NCI-H1436 treated with DMSO at 0.1 percent for 48 hours (cell line): ENCODE measurements at places on chromosomes 6 and 20.

DNA sequence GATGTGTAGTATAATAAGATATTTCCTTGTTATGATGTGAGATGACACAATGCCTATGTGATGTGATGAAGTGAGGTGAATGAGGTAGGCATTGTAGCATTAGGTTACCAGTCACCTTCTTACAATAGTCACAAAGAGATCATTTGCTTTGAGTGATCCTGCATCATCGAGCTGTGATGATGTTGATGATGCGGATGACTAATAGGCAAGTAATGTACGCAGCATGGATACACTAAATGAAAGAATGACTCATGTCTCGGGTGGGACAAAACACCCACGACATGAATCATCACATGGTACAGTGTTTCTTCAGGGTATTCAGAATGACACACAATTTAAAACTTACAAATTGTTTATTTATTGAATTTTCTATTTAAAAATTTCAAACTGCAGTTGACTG is 806.3 kb upstream of the GJE1 start:
- DNase-seq: no peak

GRCh38 chr6:52162940-52163908 is 23.0 kb upstream of the IL17A start:
- DNase-seq: no peak

GRCh38 chr20:52420805-52421204 is 229.2 kb upstream of the ZFP64 start:
- no peak for DNase-seq

DNA sequence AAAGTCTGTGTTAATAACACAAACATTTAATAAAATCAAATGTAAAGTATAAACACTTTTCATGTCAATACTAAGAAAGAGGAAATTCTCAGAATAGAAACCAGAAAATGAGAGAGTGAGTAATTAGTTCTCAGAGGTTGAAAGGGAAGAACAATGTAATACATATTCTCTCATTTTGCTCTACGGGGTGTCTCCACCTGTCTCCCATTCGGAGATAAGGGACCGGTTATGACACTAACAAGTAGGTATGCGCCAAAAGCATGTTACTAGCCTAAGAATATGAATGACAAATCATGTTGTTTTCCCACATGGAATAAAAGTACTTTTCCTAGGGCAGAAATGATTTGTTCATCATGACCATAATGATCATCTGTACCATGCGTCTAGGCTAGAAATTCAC is 35.6 kb upstream of the PRELID3B start:
- no peak for DNase-seq

DNA sequence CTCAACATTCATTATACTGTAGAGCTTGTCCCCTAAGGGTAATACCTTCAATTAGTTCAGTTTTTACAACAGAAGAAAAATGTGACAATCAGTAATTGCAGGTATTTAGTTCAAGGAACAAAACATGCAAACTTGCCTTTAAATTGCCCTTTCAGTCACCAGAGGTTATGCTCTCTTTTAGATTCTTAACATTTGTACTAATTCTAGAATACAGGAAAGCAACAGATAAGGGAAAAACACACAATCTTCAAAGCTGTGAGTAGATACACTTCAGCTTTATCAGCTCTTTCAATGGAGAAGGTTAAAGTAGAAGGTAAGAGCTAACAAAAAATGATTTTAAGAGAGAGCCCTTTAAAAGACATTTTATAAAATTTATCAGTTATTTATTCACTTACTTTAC is 173.1 kb downstream of the HS3ST5 start:
- no peak for DNase-seq

- no peak for DNase-seq
Measured at GRCh38 chr6:165557674-165558073, 105.4 kb downstream of the PDE10A start.

DNA sequence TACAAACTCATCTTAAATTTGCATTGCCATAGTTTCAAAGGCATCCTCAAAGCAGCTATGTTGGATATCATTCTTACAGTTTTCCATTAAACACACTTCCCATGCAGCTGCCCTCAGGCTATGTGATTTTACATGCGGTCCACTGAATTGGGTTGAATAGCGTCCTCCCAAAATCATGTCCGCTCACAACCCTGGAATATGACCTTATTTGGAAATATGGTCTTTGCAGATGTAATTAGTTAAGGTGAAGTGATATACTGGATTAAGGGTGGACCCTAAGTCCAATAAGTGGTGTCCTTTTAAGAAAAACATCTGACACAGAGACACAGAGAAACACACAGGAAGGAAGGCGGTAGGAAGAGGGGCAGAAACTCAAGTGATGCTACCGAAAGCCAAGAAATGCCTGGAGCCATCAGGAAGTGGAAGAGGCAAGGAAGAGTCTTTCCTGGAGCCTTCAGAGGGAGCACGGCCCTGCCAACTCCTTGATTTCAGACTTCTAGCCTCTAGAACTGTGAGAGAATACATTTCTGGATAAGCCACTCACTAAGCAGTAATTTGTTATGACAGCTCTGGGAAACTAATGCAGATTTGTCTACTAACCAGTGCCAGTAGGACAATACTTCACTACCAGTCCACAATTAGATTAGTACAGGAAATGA is 42.7 kb upstream of the NHSL1 start:
- DNase-seq: no peak

DNA sequence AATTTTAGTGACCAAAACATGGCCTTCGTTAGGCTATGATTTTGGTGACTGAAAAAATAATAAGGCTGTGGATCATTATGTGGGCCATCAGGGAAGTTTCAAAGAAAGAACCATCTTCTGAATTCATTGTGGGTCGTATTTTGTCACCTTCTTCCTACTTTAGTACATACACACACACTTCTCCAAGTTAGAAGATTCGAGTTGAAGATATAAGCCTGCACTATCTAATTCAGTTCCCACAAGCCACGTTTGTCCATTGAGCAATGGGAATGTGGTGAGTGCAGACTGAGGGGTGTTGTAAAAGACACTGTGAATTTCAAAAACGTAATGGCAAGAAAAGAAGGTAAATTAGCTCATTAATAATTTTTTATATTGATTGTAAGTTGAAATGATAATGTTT is 766.0 kb downstream of the KIF16B start:
- DNase-seq: no peak

DNA sequence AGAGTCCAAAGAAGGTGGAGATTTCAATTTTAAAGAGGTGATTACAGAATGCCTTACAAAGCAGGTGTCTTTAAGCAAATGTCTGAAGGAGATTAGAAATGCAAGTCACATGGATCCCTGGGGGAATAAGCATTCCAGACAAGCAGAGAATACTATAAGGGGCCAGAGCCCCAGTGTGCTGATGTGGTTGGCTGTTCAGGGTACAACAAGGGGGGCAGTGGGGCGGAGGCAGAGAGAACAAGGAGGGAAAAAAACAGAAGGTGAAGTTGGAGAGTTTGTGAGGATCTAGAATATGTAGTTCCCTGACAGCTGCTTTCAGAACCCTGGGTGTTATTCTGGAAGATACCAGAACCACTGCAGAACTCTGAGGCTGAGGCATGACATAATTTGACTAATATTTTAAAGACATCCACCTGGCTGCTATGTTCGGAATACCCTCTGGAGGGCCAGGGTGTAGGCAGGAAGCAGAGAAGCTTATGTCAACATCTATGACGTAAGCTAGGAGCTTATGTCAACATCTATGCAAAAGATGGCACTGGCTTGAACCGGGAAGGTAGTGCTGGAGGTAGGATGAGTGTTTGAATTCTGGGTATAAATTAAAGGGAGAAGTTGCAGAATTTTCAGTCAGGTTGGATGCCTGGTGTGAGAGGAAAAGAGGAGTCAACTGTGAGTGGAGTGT is 276.3 kb upstream of the AGPAT4 start:
- no peak for DNase-seq

- DNase-seq: no peak
Measured at GRCh38 chr6:24991810-24992467, 56.2 kb upstream of the RIPOR2 start.

DNA sequence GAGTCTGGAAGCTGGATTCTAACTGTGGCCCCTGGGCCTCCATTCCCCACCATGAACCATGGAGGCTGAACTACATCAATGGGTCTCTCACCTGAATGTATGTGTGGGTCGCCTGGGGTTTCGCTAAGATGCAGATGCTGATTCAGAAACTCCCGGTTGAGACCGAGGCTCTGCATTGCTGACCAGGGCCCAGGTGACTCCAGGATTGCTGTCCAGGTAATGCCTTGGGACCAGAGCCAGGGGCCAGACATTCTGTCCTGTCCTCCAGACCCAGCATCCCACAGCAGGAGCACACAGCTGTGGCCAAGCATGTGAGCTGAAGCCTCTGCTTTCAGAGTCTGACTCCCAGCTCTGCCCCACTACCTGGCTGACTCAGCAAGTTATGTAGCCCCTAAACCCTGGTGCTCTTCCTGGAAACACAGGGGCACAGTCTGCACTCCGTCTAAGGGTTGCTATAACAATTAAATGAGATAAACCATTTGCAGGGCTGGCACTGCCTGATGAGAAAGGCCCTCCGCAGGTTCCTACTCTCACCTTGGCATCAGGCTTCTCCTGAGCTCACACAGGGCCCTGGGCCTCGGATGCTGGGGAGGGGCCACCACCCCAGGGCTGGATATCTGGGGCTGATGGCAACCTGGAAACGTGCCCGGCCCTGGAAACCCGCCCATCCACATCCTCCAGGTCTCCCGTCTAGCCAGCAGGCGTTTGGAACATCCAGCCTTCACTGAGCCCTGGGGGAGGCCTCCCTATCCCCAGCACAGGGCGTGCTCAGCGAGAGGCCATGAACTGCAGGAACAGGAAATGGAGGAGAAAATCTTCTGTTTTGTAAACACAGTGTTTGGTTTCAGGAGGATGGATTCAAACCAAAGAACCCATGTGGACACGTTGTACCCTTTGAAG is 175.7 kb downstream of the DLL1 start:
- DNase-seq: no peak

DNA sequence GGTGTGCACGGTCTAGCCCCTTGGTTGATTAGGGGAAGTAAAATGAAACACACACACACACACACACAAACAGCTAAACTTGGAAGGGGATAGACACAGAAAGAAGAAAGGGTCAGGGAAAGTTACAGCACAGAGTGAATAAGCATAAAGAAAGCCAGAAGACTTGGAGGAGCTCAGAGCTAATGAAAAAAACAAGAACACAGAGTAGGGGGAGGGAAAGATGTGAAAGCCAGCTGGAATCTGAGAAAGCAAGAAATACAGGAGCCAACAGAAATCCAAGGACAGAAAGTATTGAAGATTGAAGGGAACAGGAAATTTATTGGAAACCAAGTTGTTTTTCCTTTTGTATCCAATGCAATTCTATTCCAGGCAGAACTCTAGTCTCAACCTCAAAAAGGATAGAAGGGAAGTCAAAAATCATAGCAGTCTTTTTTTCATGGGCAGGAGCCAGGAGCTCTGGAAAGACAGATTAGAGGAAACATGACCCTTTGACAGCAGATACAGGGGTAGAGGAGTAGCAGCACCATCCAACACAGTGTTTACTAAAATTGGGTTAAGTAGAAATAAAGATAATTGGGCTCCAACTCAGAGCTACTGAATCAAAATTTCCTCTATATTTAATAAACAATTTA is 10.1 kb downstream of the HMGCLL1 start:
- DNase-seq: no peak

GRCh38 chr6:33620158-33620855 is 815 bp upstream of the ITPR3 start:
- no peak for DNase-seq

DNA sequence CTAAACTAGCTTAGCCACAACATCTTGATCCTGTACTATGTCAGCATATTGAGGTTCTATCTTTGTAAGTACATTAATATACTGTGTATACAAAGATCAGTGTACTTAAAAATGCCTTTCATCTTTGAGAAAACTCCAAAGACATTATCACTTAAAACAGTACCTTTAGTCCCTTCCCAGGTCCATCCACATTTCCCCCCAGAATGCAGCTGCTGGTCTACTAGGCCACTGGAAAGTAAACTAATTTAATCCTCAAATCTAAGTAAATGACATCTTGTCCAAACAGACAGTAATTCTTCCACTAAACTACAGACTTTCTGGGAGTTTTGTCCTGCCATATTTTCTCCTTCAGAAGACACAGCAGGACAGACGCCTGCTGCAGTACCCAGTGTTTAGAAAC is 68.7 kb downstream of the SYCP2 start:
- DNase-seq: no peak

DNA sequence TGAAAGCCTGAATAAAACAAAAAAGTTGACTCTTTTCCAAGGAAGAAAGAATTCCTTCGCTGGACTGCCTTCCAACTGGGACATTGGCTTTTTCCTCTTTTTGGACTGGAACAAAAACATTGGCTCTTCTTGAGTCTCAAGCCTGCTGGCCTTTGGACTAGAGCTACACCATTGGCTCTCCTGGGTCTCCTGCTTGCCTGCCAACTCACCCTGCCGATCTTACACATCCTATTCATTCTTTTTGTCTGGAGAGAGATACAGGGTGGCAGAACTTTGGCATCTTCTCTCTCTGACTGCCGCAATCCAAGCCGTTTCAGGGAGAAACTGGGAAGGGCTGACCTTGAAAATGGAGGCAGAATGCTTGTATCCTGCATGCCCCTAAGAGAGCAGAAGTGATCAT is 20.2 kb downstream of the DDO start:
- DNase-seq: no peak

DNA sequence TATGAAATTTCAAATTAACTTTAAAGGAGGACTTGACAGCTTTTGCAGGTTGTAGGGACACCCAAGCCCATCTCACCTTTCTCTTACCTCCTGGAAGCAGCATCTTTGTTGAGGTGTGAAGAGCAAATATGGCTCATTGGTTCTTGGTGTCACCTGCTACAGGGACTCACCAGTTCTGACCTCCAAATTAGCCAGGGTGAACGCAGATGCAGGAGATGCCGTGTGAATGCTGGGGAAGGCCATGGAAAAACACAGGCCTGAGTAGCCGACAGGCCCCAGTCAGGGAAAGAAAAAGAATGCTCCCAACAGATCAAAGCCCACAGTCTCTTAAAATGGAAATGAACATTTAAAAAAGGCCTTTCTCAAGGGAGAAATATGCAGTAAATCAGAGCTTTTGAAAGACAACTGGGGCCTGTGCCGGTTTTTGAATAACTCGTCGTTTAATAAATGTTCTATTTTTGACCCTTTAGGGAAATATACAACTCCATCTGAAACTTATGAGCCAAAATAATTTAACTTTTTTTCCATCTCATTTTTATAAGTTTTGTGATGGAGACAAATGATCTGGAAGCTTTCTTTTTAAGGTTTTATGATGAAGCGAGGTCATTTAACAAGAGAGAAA is 167.5 kb downstream of the CD83 start:
- DNase-seq: no peak

- DNase-seq: no peak
Measured at GRCh38 chr6:45265246-45265645, 62.9 kb upstream of the RUNX2 start.
